Breast epithelium (tissue), 4 donors: ENCODE measurements at places on chromosomes 16 and 17. TPM values are rescaled to one million over a fixed set of nuclear protein-coding genes. Genes with fewer than 3 reads are reported as not detected.

DNA sequence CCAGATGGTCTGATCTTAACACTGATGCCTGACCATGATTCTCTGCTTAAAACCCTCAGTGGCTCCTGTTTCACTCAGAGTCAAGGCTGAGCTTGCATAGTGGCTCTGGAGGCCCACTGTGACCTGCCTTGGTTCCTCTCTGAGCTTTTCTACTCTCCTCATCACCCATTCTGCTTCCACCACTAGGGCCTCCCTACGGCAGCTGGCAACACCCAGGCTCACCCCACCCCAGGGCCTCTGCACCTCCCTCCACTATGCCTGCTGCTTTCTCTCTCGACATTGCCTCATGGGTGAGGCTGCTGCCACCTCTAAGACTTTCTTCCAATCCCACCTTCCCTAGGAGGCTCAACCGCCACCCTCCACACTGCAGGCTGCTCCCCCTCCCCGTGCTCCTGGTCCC is 127.6 kb downstream of the IRX3 start:
- H3K27me3 ChIP-seq, result no peaks in the 10 kb centered on the region
- H3K27ac ChIP-seq, result no peak overlapping the region
- H3K4me3 ChIP-seq, result no peak overlapping the region

DNA sequence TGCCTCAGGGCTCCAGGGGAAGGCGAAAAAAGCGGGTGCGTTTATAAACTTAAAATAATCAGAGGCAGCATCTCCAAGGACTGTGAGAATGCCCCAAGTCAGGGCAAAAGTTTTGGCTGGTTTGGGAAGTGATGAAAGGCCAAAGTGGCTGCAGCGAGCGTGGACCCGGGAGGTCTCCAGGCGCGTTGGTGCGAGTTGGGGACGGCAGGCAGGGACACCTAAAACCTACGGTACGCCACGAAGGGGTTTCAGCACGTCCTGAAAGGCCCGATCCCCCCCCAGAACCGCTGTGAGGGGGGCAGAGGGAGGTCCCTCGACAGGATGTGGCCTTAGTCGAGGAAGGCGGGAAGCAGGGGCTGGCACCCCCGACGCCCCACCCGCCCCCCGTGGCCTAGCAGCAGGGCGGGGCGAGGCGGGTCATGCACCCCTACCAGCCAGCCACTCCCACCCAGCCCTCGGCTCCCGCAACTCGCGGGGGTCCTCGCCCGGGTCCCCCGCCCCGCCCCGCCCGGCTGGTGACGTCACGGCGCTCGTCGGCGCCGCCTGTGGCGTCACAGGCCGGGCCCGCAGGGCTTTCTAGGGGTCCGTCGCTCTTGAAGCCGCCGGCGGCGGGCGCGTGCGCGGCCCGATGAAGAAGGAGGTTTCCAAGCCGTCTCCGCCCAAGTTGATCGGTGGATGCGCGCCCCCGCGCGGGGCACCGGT is at the start of gene MYCBPAP:
Gene MYCBPAP, plus strand, starts transcription at position 569 of the 702 bp plus-strand sequence. CDS start 236 bp downstream, outside the sequence.
- H3K4me3 ChIP-seq, result peak within 1 kb of the TSS; percentile 54
- peak; percentile 60 for DNase-seq
- H3K4me1 ChIP-seq, result no peaks in the 10 kb centered on the region
- peak within 1 kb of the TSS; percentile 87 for H3K27ac ChIP-seq

GRCh38 chr17:68532826-68533225 is 20.6 kb downstream of the PRKAR1A start:
- no peaks in the 10 kb centered on the region for H3K27me3 ChIP-seq
- H3K27ac ChIP-seq, result no peak overlapping the region
- H3K4me3 ChIP-seq, result no peak overlapping the region
- H3K36me3 ChIP-seq, result peaks cover 10% of the 10 kb centered on the region
- H3K4me1 ChIP-seq, result no peaks in the 10 kb centered on the region
- DNase-seq, result no peak

GRCh38 chr16:15032547-15033308 is 23.1 kb downstream of the NTAN1 start:
- peaks cover 17% of the 10 kb centered on the region for H3K36me3 ChIP-seq
- H3K27me3 ChIP-seq, result no peaks in the 10 kb centered on the region
- no peak overlapping the region for H3K27ac ChIP-seq
- no peak overlapping the region for H3K4me3 ChIP-seq

GRCh38 chr16:3951861-3952736 is 71.6 kb upstream of the CREBBP start:
- no peak overlapping the region for H3K4me3 ChIP-seq
- no peak for DNase-seq
- no peaks in the 10 kb centered on the region for H3K4me1 ChIP-seq
- no peaks in the 10 kb centered on the region for H3K27me3 ChIP-seq

- H3K36me3 ChIP-seq, result no peaks in the 10 kb centered on the region
- H3K27ac ChIP-seq, result no peak overlapping the region
- no peaks in the 10 kb centered on the region for H3K4me1 ChIP-seq
Observed at GRCh38 chr17:71764505-71764904, 356.3 kb upstream of the SOX9 start.

DNA sequence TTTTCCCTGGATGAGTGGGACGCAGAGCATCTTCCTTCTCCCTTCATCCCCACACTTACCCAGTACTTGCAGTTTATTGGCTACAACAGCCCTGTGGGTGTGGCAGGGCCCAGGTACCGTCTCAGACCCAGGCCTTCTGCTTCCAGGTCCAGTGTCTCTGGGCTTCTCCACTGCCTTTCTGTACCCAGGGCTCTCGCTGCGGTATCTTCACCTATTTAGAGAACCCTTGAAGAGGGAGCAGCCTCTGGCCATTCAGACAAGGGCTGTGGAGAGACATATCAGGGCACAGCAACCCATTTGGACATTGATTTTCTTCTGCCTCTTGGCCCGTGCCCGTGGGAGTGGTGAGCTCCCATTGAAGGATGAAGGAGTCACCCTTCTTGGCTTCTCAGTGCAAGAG is 17.3 kb downstream of the TBX4 start:
- H3K27me3 ChIP-seq, result no peaks in the 10 kb centered on the region
- H3K4me1 ChIP-seq, result no peaks in the 10 kb centered on the region
- no peaks in the 10 kb centered on the region for H3K36me3 ChIP-seq

GRCh38 chr16:88030498-88030897 is 79.3 kb downstream of the BANP start:
- no peaks in the 10 kb centered on the region for H3K27me3 ChIP-seq
- peak; percentile 35 for DNase-seq
- H3K36me3 ChIP-seq, result no peaks in the 10 kb centered on the region
- H3K4me1 ChIP-seq, result no peaks in the 10 kb centered on the region
- H3K27ac ChIP-seq, result no peak overlapping the region
- H3K4me3 ChIP-seq, result no peak overlapping the region

GRCh38 chr17:61461967-61462718 is 9.9 kb downstream of the TBX4 start:
- H3K4me1 ChIP-seq, result no peaks in the 10 kb centered on the region
- H3K36me3 ChIP-seq, result no peaks in the 10 kb centered on the region

GRCh38 chr16:72013389-72013788 is 4.8 kb downstream of the DHODH start:
- H3K4me3 ChIP-seq, result peak overlapping the region; percentile 12
- DNase-seq, result no peak
- H3K27me3 ChIP-seq, result no peaks in the 10 kb centered on the region

- H3K27ac ChIP-seq, result no peak overlapping the region
- H3K36me3 ChIP-seq, result no peaks in the 10 kb centered on the region
- H3K4me1 ChIP-seq, result no peaks in the 10 kb centered on the region
- H3K4me3 ChIP-seq, result no peak overlapping the region
- DNase-seq, result peak; percentile 26
Observed at GRCh38 chr17:65173284-65173793, 36.2 kb downstream of the RGS9 start.

CCDC102A gene
- total RNA-seq, result 12.1 TPM

PPP1R27 gene
- total RNA-seq, result not detected

UBN1 gene
- 32.8 TPM for total RNA-seq

GGNBP2 gene
- total RNA-seq, result 60.6 TPM

SLC16A6 gene
- total RNA-seq, result 0.64 TPM

CCL16 gene
- not detected for total RNA-seq
